ENCODE measurements at places on chromosomes 1 and 21.

DNA sequence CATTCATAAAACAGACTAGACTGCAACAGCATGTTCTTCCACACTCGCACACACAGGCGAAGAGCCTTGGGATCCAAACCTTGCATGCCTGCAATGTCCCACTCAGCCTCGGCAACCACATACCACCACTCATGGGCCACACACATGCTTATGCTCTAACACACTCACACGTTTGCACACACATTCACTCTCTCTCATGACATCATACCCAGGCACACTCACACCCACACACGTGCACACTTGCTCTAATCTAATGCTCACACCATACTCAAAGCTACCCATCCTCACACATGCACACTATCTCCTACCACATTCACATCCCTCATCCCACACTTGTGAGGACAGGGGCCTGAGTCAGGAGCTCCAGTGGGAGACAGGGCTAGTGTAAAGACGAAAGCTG is 50.3 kb downstream of the GRIK3 start:
- no peak for DNase-seq

- DNase-seq: no peak
These were observed 109.2 kb downstream of the ITSN1 start for GRCh38 chr21:33751533-33751932.

DNA sequence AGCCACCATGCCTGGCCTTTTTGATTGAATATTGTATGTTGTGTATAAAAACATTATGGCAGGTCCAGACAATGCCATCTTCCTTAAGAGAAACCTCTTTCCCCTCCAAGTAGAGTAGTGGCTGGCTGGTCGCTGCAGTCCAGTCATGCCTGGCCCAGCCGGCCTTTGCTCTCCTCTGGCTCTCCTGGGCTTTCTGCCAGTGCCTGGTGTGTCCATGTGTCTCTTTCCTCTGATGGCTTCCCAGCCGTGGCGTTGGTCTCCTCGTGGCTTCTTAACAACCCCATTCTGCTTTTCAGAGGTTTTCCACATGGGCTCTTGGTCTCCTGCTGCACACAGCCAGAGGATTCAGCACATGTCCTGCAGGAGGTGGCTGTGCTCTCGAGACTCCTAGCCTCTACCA is 58.7 kb downstream of the DIP2A start:
- DNase-seq: no peak

DNA sequence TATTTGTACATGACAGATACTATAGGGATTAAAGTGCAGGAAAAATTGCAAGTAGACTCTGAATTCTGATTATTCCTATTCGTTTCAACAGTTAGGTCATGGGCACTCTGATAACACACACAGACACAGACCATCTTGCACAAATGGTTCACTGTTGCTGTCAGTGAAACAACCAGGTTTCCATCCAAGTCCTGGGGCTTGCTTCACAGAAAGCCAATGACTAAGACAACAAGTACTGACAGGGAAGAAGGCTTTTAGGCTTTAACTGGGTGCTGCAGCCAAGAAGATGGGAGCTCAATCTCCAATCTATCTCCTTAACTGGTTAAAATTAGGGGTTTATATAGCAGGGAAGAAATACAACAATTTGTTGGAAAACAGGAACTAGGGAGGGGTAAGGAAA is 57.6 kb downstream of the RIMS3 start:
- no peak for DNase-seq

GRCh38 chr1:208465786-208466590 is 221.8 kb upstream of the PLXNA2 start:
- no peak for DNase-seq

DNA sequence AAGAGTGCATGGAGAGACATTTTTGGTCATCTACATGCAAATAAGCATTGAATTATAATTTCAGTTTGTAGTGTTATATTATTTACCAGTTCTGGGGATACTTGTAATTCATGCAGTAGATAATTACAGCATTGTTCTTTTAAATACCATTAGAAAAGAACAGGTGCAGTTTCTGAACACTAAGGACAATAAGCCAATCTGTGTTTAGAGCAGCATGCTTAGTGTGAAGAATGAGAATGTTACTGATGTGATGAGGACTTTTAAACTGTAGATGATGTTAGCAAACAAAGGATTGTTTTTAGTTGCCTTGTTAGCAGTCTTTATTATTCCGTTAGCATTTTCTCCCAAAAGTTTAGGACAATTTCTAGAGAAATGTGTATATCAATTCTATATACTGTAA is 348.3 kb downstream of the BRINP3 start:
- no peak for DNase-seq

DNA sequence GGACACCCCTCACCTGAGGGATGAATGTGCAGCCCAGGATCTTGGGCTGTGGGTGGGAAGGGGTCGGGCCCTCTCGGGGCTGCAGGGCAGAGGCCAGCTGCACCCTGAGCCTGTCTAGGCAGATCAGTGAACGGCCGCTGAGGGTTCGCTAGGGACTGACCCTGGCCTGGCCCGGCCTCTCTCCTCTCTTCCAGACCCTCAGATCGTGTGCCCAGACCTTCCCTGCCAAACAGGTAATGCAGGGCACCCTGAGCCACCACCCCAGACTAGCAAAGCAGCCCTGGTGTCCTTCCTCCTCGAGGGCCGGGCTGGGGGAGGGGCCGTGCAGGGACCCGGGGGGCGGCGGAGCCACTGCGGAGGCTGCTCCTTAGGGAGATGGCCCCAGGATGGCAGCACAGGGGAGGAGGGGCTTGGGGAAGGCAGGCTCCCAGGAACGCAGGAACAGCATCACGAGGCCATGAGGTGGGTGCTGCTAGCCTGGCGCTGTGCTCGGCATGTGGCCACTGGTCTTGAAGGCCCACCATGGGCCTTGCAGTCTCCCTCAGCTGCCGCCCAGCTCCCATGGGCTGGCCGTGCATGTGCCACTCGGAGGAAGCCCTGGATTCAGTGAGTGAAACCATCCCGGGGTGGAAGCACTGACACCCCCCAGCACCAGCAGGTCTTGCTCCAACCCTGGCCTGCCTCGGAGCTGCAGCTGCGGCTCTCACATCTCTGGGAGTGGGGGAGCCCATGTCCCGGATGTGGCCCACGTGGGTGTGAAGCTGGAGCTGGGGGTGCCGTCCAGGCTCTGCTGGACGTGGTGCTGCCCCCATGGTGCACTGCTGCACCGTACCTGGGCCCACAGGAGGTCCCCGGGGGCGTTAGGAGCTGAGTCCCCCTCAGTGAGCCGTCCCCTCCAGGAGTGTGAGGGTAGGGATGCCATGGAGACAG is 28.7 kb downstream of the COL6A2 start:
- no peak for DNase-seq

DNA sequence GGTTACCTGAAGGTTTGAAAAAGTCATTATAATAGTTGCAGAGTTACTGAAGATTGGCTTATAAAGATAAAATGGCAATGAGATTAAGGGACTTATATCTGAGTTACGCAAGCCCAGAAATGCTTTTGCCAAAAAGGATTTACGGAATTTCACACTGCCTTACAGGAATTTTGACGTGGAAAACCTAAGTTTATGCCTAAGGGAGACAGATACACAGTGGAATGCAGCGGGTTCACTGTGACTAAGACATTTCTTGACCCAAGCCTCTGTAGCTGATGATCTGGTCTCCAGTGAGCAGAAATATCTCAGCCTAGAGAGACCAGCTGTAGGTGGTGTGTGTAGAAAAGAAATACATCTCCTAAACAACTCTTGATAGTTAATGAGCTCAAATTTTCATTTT is 10.1 kb upstream of the EXO1 start:
- peak; percentile 84 for DNase-seq

GRCh38 chr1:183635606-183636333 is at the start of gene ARPC5:
Gene ARPC5, minus strand, starts transcription at chr1:183635783. Its CDS starts 124 bp downstream, at chr1:183635659.
- peak; percentile 91 for DNase-seq

- DNase-seq: no peak
These were observed 702.2 kb upstream of the ADGRL4 start for GRCh38 chr1:79708646-79709265.

DNA sequence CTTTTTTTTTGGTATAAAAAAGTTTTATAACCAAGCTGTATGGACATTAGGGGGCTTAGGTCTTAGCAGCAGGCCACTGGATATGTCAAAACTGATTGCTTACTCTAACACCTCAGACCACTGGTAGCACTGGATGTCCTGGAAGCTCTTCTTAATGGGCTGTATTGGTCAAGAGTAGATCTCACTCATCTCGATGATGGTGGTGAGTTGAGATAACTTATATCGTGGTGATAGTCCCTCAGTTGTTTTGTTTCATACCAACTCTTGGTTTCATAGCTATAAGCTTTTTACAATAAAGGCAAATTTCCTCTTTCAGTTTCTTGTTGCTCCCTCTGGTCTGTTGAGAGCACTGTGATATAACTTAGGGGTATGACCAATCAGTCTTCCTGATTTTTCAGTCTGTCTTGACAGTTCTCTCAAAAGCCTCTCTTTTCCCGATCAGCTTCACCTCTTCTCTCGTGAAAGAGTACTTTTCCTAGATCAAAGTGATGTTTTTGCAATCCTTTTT is 9.7 kb upstream of the AGO1 start:
- DNase-seq: no peak

DNA sequence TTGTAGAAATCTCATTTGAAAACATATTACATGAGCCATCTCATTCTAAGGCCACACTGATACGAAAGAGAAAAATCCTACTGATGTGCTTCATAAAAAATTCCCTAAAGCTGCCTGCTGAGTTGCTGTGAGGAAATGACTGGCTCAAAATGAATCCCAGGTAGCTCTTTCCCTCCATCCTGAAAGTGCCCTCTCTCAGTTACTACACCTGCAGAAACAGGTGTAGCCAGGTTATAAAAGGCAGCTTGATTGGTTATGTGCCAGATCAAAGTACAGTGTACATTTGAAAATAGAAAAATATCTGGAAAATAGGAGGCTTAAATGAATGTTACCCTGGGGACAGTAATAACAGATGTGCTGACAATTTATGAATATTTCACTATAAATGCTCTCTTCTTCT is 833.4 kb upstream of the ADGRL4 start:
- DNase-seq: no peak

DNA sequence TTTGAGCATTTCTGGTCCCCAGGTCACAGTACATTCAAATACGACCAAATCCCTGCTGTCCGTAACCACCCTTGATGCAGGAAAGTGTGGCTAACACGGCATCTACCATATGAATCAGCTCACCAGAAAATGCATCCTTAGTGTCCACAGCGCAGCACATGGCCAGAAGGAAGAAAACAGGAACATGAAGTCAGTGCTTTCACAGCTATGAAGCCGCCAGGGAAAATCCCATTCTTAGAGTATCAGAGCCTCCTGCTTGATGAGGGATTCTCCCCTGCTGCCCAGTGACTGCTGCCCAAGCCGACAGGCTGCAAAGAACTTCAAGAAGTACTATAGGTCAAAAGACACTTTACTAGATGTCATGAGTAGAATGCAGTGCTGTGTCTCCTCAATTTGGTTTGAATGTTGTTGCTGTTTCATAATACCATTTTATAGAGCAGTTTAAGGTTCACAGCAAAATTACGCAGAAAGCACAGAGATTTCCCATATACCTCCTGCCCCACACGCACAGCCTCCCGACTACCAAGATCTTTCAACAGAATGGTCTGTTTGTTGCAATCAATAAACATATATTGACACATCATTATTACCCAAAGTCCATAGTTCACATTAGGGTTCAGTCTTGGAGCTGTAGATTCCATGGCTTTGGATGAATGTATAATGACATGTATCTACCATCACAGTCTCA is 14.5 kb downstream of the TIAM1 start:
- no peak for DNase-seq

- DNase-seq: peak; percentile 53
These were observed 1.1 kb downstream of the TAGLN2 start for GRCh38 chr1:159924025-159924790.

DNA sequence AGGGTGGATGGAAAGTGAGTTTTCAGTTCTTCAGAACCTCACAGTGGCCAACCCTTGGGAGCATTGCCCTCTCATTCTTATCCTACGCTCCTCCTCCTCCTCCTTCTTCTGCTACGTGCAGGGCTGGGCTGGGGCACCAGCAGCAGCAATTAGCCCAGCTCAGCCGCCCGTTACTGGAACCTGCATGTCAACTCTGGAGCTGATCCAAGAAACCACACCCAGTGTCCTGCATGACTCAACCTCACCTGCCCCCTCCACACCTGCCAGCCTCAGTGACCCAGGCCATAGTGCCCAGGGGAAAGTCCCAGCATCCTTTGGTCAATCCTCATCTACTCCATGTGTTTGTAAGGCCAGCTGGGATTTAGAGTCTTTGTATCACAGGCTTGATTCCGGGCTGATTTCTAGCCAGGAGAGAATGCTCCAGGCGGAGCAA is 12.6 kb downstream of the ELF3 start:
- DNase-seq: no peak

DNA sequence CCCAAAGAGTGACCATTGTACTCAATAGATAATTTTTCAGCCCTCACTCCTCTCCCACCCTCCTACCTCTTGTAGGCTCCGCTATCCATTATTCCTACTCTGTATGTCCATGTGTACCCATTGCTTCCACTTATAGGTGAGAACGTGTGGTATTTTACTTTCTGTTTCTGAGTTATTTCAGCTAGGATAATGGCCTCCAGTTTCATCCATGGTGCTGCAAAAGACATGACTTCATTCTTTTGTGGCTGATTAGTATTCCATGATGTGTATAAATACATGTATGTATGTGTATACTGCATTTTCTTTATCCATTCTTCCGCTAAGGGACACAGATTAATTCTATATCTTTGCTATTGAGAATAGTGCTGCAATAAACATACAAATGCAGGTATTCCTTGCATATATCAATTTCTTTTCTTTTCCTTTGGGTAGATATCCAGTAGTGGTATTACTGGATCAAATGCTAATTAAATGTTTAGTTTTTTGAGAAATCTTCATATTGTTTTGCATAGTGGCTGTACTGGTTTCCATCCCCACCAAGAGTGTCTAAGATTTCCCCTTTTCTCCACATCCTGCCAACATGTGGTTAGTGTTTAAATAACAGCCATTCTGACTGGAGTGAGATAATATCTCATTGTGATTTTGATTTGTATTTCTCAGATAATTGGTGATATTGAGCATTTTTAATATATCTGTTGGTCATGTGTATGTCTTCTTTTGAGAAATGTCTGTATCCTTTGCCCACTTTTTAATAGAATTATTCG is 4.9 kb downstream of the LY9 start:
- DNase-seq: no peak

GRCh38 chr1:223225481-223225880 is 82.4 kb upstream of the TLR5 start:
- no peak for DNase-seq

DNA sequence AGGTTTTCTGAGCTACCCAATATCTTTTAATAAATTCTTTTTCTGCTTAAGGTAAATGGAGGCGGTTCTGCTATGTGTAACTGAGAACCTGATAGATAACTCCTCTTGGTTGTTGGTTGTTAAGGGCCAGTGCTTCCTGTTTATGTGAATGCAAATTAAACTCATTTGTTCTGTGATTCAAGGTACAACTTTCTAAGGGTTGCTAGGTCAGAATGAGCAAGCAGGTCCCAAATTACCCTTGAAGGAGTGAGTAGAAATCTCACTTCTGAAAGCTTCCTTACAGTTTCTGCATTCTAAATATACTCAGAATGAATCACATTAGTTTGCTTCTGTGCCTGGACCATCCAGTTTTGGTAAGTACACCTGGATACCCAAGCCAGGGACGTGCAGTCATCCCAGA is 15.5 kb upstream of the FAM78B start:
- DNase-seq: no peak

GRCh38 chr21:34794686-34795085 is 125.9 kb downstream of the CLIC6 start:
- DNase-seq: no peak

Data from HS-5 (cell line).